ENCODE measurements at places on chromosomes 5 and 9.
A peak's percentile ranks its signal among the peaks of the same experiment; 100 is the strongest.

GRCh38 chr9:93562157-93562556 lies 14.2 kb upstream of the PHF2 start:
- DNase-seq, result no peak

GRCh38 chr5:171271798-171272197 lies 37.2 kb upstream of the TLX3 start:
- DNase-seq, result no peak

DNA sequence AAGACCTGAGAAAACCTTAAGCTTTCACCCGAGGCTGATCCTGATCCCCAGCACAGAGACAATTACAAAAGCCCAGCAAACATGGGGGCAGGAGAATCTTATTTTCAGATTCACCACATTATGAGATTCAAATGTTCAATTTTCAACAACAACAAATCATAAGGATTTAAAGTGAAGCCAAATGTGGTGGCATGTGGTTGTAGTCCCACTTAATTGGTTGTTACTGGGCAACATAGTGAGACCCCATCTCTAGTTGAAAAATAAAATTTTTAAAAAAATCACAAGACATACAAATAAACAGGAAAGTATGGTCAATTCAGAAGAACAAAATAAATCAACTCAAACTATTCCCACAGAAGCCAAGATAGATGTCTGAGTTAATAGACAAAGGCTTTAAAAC lies 3.9 kb upstream of the RABGAP1 start:
- DNase-seq, result no peak

- no peak for DNase-seq
These were observed 229.1 kb upstream of the TRPC7 start for GRCh38 chr5:136594416-136594815.

GRCh38 chr5:103120607-103121200 lies 603 bp downstream of the PPIP5K2 start:
- peak; percentile 17 for DNase-seq

GRCh38 chr9:88716596-88717290 lies 181.8 kb downstream of the NXNL2 start:
- DNase-seq, result no peak

DNA sequence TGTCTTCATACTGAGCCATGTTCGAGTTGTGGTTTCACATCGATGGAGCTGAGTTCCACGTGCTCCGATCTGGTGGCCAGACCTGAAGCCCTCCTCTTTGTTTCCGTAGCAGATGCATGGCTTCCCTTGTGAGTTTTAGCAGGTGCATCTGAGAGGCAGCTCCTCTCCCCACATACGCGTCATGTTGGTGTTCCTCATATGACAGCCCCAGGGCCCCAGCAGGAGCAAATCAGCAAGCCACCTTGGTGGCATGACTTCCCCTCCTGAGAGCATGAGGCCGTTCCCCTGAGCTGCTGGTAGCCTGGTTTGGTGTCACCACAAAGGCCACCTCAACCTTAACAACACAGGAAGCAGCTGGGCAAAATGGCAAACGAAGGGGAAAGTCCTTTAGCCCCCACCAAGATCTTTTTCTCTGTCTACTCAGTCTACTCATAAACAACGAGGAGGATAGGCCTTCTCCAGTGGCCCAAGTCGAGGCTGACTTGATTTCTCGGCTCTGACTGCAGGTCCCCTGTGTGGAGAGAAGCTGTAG lies 5.9 kb downstream of the CYFIP2 start:
- no peak for DNase-seq

DNA sequence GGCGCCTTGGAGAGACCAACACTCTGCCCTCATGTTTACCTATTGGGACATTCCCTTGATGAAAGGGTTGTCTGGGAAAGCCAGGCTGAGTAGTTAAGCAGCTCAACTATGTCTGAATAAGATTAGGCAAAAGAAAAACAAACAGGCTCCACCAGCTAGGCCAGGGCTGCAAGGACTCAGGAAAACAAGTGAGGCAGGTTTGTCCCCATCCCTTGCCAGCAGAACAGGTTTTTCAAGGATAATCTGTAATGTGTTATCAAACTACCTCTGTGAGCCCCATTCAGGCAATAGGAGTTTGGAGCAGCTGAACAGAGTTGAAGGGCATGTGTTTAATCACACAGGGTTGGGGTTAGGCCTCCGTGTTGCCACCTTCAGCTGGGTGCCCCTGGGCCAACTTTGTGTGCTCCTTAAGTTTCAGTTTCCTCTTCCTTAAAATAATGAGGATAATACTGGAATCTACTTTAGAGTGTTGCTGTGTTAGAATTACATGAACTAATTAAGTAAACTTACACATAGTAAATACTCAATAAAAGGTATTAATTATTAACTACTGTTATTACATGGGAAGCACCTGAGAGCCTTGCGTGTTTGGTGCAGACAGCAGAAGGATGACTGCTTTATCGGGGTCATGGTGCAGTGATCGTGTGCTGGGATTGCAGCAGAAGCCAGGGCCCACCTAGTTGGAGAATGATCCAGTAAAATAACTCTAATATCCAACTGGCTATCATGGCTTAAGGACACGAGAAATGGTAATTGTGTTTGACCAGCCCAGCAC lies 72.1 kb upstream of the ATP10B start:
- DNase-seq, result no peak

DNA sequence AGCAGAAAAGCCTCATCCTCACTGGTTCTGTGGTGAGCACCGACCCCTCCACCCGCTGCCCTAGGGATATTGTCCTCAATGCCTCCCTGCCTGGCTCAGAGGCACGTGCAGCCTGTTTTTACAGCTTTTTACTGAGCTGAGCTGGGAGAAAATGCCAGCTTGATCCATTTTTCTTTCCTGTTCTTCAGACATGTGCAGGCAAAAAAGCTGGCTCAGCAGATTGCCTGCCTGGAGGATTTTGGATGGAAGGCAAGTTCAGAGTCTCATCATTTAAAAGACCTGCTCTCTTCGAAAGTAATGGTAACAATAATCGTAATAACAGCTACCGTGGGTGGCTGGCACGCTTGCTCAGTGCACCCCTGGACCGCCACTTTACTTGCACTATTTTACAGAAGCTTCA lies 135.0 kb upstream of the SMIM23 start:
- DNase-seq, result no peak

DNA sequence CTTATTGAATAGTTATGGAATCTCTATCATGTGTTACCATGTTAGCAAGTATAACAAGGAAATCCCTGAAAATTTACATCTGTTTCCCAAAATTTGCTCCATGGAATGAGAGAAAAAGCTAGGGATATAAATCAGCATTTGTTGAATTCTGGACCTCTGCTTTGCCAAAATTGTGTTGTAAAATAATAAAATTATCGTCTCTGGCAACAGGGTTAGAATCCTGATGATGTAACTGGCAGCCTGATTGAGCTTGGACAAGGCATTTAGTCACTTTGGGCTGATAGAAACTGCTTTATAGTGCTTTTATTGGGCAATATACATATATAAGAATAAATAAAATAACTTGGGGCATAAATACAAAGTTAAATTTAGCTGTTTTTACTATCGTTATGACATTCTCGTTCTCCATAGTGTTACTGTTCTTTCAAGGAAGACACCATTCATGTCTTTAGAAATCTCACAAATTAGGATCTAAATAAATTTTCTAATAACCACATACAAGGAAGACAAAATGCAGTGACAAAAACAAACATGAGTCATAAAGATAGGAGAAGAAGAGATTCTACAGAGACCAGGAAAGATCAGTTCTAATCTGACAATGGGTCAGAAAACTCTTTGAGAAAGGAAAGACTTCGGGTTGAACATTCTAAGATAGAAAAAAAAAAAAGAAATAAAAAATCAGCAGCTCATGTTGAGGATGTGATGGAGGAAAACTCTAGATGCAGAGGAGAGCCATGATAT lies 145.0 kb upstream of the CDH10 start:
- no peak for DNase-seq

DNA sequence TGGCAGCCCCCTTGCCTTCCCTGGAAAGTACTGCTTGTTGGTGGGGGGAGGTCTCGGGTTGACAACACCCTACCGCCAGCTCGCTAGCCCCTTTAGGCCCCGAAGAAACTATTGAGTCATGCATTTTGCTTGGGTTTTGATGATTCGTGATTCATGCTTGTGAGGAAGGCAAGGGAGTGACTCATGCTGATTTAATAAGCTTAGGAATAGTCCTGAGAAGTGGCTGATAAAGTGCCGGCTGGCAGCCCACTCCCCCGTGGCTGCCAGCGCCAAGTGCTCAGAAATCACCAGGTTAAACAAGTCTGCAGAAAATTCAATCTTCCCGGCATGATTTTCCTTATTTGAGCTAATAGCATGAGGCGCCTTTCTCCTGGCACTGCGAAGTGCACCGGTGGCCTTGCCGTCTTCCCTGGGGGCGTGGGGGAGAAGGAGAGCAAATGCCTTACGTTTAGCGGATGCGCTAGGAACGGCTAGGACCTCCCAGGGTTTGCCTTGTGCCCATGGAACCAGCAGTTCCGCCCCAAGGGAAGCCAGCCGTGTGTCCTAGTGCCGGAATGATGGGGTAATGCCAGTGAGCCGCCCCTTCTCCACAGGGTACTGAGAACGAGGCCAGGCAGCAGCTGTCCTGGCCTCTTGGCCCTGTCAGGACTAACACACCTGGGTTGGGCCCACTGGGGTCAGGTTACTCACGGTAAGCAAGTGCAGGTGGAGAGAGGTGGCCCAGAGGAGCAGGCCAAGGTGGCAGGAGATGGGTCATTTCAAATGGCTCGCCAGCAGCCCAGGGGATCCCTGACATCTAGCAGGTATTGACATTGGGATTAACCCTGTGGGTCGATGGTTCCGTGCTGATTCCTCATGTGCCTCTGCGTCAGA lies 151.9 kb downstream of the MACROH2A1 start:
- peak; percentile 27 for DNase-seq

GRCh38 chr5:68562308-68562707 lies 346.8 kb downstream of the PIK3R1 start:
- no peak for DNase-seq

- DNase-seq, result no peak
These were observed 319.3 kb upstream of the RPS23 start for GRCh38 chr5:82597437-82597836.

DNA sequence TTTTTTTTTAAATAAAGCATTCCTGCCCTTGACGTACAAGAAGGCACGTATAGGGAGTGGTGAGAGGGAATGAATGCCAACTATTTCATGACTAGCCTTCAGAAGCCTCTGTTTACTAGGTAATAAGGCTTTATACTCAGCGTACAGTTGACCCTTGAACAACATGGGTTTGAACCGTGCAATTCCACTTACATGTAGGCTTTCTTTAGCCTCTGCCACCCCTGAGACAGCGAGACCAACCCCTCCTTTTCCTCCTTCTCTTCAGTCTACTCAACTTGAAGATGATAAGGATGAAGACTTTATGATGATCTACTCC lies 22.5 kb downstream of the CDC42SE2 start:
- no peak for DNase-seq

GRCh38 chr5:132506094-132506692 lies 15.6 kb upstream of the IRF1 start:
- DNase-seq, result peak; percentile 31

DNA sequence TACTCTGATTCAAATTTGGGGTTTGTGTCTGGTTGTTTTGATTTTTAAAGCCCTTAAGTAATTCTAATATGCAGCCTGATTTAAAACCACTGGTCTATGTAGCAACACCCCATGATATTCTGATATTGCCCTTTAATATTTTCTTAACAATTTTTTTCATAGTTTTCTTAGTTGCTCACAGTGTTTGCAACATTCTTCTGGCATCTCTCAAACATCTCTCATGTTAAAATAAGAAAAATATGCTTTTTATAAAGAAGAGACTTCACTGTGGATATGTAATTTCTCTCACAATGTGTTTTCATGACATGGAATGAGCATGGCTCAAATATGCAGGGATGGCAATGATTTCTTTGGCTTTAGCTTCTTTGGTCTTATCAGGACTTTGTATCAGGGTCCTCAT lies 183.7 kb downstream of the TAF11L14 start:
- no peak for DNase-seq
